ENCODE measurements at places on chromosomes 2 and 18. TPM values are rescaled to one million over a fixed set of nuclear protein-coding genes. Genes with fewer than 3 reads are reported as not detected.

SCG2 gene
- total RNA-seq: not detected

CXXC1 gene
- 27.7 TPM for total RNA-seq

CDK15 gene
- total RNA-seq: 5.7 TPM

GGCX gene
- total RNA-seq: 43.3 TPM

CYRIA gene
- total RNA-seq: 0.51 TPM

OSBPL1A gene
- 30.4 TPM for total RNA-seq

DSC1 gene
- 0.11 TPM for total RNA-seq

APOB gene
- total RNA-seq: not detected

DCDC2C gene
- not detected for total RNA-seq
